ENCODE measurements at places on chromosomes 2 and 18.
A peak's percentile ranks its signal among the peaks of the same experiment; 100 is the strongest.

DNA sequence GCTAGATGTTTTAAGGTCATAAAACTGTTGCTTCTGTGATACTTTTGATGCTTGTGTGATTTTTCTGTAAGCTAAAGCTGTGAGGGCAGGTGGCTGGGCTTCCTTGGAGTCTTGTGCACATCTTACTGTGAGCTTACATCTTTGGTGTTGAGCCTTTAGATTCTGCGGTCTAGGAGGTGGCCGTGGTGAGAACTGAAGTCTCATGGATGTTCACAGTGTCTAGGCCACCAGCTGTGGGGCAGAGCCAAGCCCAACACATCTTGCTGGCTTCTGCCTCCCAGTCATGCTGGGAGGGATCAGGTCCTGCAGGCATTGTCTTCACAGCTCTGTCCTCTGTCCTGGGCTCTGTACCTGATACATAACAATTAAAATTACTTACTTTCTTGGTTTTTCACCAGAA is 219.7 kb upstream of the HS6ST1 start:
- DNase-seq, result no peak

DNA sequence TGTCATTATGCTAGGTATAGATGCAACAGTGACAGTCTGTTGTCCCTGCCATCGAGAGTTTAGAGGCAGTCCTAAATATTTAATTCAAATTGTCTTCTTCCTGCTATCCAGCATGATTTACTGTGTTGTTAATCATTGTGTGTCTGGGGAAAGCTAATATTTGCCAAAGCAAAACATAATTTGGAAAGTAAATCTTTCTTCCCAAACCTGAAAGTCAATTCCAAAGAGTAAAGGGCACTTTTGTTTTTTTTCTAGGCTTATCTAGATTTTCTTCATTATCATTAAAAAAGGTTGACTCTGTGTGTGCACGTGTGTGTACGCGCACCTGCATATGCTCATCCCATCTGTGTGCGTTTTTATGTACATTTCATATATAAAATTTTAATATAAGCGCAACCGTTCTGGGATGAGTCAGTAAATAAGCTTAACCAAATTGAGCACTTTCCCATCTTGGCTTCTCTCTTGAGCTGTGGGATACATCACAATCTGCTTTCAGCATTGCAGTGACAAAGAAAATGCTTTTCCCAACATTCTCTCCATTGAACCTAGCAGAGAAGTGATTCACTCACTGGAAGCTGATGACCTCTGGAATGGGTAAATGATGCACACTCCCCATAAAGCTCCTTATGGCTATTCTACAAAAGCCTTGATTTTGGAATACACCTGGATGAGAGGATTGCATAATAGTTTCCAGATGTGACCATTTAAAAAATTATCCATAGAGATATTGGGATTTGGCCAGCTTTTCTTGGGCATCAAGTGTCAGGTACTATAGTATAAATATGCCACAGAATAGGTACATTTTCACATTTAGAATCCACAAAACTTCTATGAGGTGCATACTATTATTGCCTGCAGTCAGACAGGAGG is 488.4 kb downstream of the ADCYAP1 start:
- no peak for DNase-seq

- DNase-seq, result no peak
These were observed 25.4 kb downstream of the GREB1L start for GRCh38 chr18:21267400-21267799.

- DNase-seq, result no peak
These were observed 48.3 kb upstream of the GPR155 start for GRCh38 chr2:174535083-174535482.

GRCh38 chr2:231985823-231986261 is 24.3 kb downstream of the DIS3L2 start:
- no peak for DNase-seq

- no peak for DNase-seq
These were observed 23.4 kb upstream of the CERS6 start for GRCh38 chr2:168432565-168433186.

DNA sequence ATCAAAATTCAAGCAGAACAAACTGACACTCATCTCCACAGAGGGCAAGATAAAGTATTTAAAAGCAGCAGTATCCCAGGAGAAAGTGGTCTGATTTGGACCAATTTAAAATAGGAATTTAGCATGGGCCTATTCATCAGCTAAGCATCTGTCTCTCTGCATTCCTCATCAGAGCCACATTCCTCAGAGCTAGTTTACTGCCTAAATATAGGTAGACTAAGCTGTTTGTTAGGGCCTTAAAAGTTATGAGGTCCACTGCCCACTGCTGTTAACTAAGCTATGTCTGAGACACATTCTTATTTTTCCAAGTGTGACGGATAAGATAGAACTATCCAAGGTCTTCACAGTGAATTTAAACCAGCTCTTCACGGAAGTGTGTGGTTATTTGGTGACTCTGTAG is 17.6 kb downstream of the NEB start:
- DNase-seq, result no peak

DNA sequence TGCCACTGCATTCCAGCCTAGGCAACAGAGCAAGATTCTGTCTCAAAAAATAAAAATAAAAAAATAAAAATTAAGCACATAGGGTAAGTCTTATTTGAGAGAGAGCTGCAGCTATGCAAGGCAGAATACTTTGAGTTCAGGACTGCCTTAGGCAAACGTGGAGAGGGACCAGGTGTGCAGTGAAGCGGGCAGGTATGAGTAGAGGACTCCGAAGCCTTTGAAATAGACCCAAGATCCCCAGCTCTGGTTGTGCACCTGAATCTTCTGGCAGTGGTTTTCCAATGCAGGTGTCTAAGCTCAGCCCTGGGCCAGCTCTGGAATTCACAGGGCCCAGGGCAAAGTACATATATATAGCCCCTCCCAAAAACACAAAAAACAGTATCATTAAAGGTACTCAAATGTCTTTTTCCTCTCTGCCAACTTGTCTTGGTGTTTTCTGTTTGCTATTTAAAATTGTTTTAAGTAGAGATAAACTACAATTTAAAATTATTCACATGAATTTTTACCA is 21.2 kb downstream of the TGIF1 start:
- no peak for DNase-seq

DNA sequence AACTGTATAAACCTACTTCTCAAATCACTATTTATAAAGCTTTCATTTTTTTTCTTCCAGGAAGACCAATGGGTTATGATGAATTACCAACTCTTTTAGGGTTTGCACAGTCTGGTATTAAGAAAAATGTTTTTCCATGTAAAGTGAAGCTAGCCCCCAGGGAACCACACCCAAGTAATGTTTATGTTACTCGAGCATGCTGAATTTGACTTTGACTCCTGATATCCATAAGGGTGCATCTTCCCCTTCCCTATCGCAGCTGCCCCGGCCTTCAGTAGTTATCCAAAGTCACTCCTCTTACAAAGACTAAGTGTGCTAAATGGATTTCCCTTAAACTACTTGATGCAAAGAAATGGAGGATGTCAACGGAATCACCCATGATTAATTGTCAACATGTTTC is 21.7 kb downstream of the KCTD18 start:
- no peak for DNase-seq

- no peak for DNase-seq
These were observed 40.0 kb upstream of the LAPTM4A start for GRCh38 chr2:20091305-20091991.

GRCh38 chr2:171316755-171317337 is 116.9 kb downstream of the METTL8 start:
- DNase-seq, result no peak

DNA sequence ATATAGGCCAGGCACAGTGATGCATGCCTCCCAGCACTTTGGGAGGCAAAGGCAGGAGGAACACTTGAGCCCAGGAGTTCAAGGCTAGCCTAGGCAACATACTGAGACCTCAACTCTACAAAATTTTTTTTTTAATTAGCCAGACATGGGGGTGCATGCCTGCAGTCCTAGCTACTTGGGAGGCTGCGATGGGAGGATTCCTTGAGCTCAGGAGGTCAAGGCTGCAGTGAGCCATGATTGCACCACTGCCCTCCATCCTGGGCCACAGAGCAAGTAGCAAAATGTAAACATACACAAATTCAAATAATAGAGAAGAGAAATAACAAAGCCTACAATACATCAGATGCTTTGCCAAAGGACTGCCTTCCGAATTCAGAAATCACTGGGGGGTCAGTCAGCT is 7.0 kb upstream of the SP3 start:
- no peak for DNase-seq

DNA sequence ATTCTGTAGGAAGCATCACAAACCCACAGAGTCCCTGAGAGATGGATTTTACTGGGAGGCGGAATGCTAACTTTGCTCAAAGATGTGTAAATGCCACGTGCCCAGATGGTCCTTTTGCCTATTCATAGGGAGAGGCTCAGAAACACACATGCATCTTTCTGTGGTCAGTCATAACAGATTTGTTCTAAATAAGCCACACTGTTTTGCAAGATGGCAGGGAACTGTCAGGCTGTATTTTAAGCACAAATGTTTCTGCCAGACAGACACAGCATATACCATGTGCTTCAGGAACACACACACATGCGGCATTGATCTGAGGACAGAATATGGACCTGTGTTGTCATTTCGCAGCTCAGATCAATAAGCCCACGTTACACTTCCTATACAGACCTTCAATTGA is 312.0 kb downstream of the GPD2 start:
- no peak for DNase-seq

DNA sequence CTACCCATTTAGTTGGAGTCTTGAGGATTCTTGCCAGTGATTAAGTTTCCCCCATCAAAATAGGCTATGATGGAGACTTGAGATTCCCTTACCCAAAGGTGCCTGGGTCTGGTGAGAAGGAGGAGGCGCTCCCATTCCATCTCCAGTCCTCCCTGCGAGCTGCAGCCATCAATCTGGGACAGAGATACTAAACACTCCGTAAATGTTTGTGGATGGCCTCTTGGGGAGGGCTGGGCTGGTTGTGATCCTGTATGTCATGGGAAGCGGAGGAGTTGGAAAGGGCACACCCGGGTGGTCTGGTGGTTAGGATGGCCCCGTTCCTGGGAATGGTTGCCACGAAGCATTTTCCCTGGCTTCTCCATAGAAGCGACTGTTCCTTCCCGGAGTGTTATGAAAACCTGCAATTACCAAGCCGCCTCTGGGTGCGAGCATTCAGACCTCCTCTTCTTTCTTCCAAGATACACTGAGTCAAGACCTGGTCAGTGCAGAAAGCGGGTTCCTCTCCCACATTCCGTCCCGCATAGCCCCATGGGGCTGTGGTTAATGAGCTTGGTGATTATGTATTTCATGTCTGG is 196.9 kb downstream of the CTIF start:
- DNase-seq, result no peak

DNA sequence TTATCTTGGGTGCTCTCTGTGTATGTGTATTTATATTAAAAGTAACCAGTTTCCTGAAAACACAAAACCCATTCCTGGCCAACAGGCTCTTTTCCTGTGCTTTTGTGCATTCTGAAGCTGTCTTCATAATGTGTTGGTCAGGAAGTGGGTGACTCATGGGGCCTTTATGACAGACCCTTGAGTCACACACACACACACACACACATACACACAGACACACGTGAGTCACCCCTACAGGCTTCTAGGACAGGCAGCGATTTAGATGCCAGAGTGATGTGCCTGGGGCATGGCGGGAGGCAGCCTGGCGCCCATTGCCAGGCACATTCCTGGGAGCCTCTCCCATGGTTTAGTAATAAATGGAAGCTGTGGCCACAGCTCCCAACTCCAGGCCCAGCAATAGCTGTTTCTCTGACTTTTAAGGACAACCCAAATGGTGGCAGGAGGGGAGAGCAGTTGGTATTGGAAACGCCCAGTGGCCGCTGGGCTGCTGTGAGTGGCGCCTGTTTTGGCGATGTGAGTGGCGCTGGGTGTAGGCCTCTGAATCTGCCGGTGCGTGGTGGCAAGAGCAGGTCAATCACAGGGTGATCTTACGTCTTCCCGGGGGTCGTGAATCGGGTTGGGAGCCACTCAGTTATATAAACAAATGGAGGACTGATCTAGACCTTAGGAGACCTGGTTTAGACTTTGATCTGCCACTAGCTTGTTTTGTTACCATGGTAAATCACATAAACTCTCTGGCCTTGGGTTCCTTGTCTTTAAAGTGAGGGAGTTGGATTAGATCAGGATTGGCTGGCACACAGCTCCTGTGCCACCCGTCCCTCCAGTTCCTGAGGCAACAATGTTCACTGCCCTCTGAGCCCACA is 150.7 kb upstream of the DLX2 start:
- peak; percentile 54 for DNase-seq

DNA sequence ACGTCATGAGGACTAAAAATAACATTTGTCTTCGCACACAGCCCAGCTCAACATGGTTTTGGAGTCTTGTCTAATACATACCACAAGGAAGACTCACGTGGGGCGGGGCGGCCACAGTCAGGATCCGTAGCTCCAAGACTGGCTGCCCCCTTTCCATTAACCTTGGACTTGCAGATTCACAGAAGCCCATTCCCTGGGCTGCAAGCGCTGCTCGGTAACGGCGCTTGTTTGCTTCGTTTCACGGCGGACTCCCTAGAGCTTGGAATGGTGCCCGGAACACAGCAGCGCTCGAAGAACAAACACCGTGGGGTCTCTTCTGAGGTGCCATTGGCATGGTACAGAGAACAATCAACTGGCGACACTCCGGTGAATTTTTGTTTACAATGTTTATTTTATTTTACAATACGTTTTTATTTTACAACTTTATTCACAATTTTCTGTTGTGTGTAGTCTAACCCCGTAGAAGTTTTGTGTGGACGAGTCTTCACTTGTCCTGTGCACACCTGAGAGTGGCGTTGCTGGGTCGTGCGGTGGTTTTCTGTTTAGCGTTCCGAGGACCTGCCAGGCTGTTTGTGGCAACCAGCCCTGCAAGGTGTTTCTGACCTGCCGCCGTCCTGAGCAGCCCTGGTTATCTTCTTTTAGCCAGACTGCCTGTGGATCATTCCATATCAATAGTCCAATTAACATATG is 126.5 kb downstream of the GALR1 start:
- no peak for DNase-seq

GRCh38 chr2:240426845-240427721 is 8.4 kb upstream of the GPC1 start:
- DNase-seq, result no peak

- DNase-seq, result no peak
These were observed 207.2 kb downstream of the ETAA1 start for GRCh38 chr2:67604360-67604759.

- no peak for DNase-seq
These were observed 74.6 kb upstream of the UBXN4 start for GRCh38 chr2:135667045-135667444.

GRCh38 chr18:56089612-56090258 is 501.7 kb upstream of the TCF4 start:
- DNase-seq, result no peak

- DNase-seq, result peak; percentile 17
These were observed 264.0 kb upstream of the CXCR4 start for GRCh38 chr2:136381722-136382633.
